ENCODE measurements at places on chromosomes 4 and X. TPM values are rescaled to one million over a fixed set of nuclear protein-coding genes. Genes with fewer than 3 reads are reported as not detected.

The SMIM10L2A gene
- total RNA-seq: 1.3 TPM

The TADA2B gene
- 20.1 TPM for total RNA-seq

The MAGEB18 gene
- total RNA-seq: not detected

The FAM9B gene
- not detected for total RNA-seq

The POU3F4 gene
- total RNA-seq: not detected

The PPP1R2C gene
- not detected for total RNA-seq

All from pancreas (tissue), 10 donors.